ENCODE measurements at places on chromosomes 5 and 9.

GRCh38 chr5:105882956-105883481, 1787.7 kb downstream of the EFNA5 start:
- DNase-seq: no peak

DNA sequence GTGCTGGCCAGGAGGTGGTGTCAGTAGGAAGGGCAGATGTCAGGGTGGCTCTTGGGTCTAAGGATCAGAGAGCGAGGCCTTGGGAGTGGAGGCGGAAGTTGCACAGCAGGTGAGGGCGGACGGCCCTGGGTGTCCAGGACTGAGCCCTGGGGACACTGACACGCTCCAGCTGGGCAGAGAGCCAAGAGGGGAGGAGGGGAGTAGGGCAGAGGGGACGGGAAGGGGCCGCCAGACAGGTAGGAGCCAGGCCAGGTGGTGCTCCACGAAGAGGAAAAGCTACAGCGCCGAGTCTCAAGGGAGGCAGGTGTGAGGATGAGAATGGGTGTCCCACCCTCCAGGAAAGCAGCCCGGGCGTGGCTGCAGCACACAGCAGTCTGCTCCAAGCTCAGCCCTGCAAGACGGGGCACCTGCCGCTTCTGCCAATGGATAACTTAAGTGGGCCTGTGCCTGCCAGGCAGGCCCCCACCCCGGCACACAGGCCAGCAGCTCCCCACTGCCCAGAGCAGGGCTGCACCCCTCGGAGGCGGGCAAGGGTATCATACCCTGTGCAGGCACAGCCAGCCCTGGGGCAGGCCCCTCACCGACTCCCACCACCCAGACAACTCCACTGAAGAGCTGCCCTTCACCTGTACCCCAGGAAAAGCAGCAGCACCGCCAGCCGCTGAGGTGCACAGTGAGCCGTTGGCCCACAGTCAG, 4.9 kb downstream of the TPRN start:
- no peak for DNase-seq

- no peak for DNase-seq
These were observed 183.2 kb downstream of the ACTL7B start for GRCh38 chr9:108672475-108673190.

GRCh38 chr5:40499518-40500273, 180.0 kb upstream of the PTGER4 start:
- DNase-seq: no peak

DNA sequence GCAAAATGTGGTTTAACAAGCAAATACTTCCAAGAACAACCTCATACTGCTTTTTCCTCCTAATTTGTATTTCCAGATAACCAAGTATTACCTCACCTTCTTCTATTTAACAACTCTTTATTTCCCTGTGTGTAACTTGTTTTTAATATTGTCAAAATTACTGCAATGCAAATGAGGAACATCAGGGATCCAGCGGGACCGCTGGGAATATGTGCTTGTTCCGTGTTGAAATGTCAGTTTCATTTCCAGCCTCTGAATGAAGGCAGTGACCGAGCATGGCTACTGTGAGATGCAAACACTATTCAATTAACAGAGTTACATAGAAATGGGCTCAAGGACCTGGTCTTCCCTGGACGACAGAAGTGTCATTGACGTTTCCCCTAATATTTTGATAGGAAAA, 110.8 kb upstream of the CTSL start:
- DNase-seq: no peak

DNA sequence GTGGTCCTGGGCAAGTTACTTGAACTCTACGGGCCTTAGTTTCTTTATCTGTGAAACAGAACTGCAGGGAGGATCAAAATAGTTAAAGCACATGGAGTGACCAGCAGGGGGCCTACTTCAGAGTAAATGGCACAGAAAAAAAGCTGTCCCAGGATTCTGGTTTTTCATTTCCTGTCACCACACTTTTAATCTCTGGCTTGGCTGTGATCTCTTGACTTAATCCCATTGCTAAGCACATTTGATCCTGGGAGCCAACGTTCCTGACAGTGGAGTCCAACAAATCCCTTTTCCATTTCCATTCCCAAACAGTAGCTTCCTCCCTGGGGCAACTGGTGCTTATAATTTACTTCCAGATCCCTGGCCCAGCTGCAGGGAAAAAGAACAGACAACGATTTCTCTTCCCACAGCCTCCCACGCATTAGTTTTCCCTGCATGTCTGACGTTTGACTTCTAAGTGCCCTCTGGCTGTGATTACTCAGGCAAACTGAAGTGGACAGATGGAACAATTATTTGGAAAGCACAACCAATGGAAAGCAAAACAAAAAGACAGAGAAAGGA, 136.5 kb upstream of the STK32A start:
- DNase-seq: no peak

DNA sequence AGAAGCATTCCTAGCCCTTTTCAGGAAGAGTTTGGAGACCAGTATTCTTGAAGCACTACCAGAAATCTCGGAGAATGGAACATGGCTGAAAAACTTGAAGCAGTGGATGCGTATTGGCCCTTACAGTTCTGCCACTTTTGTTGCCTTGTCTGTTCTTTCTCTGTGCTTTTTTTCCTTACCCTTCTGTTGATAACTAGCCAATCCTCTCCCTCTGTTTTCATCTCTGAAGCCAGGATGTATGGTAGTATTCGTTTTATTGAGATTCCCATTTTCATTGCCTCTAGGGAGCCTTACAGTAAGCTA, 564 bp upstream of the CCNH start:
- DNase-seq: no peak

DNA sequence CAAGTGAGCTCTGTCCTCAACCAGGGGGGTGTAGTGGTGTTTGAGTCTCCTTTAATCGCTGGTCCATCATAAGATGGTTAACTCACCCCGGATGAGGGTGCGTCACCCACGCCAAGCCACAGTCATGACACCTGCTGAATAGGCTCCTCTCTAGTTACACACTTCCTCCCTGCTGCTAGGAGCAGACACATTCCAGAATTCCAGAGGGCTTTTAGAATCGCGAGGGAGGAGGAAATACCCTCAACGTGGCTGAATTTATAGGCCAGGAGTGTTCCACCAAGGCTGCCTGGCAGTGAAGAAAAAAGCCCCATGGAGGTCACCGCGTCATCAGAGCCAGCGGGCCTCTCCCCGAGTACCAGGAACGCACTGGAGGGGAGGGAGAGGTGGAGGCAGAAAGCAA, 5.1 kb downstream of the GLRX start:
- DNase-seq: no peak

- no peak for DNase-seq
These were observed 26.7 kb downstream of the F2R start for GRCh38 chr5:76742583-76742982.
